Kidney (tissue), 22 donors: ENCODE measurements at places on chromosomes 7 and 10. TPM values are rescaled to one million over a fixed set of nuclear protein-coding genes. Genes with fewer than 3 reads are reported as not detected.

DNA sequence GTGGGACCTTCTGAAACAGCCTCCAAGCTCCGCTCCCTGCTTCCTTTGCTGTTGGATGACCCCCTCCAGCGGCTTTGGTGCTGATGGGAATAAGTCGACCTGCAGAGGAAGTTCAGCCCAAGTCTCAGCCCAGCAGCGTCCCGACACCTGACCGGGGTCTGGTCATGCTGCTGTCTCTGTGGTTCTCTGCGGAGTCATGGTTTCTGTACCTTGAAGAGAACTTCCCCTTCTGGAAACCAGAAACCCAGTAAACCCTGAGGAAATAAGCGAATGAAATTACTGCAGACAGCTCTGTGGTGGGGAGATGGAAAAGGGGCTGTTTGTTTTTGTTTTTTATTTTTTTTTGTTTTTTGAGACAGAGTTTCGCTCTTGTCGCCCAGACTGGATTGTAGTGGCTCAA, 18.3 kb upstream of the ZNF12 start:
- H3K4me1 ChIP-seq, result no peaks in the 10 kb centered on the region
- no peaks in the 10 kb centered on the region for H3K36me3 ChIP-seq
- no peak overlapping the region for H3K27ac ChIP-seq

DNA sequence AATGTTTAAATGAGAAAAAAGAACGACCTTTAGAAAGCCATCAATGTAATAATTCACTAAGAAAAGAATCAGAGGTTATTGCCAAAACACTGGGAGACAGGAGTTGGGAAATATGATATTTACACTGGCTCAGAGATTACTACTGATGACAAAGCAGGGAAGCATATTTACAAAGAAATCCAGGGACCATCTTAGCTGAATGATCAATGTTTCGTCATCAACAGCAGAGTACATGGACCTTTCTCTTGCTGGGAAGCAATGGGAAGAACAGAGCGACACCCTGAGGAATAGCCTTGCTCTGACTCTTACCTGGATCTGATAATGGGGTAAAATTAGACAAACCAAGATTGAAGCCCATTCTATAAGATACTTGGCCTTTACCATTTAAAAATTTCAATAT, 1293.5 kb downstream of the XPNPEP1 start:
- no peak overlapping the region for H3K4me3 ChIP-seq
- no peaks in the 10 kb centered on the region for H3K27me3 ChIP-seq
- H3K27ac ChIP-seq, result no peak overlapping the region
- DNase-seq, result no peak

DNA sequence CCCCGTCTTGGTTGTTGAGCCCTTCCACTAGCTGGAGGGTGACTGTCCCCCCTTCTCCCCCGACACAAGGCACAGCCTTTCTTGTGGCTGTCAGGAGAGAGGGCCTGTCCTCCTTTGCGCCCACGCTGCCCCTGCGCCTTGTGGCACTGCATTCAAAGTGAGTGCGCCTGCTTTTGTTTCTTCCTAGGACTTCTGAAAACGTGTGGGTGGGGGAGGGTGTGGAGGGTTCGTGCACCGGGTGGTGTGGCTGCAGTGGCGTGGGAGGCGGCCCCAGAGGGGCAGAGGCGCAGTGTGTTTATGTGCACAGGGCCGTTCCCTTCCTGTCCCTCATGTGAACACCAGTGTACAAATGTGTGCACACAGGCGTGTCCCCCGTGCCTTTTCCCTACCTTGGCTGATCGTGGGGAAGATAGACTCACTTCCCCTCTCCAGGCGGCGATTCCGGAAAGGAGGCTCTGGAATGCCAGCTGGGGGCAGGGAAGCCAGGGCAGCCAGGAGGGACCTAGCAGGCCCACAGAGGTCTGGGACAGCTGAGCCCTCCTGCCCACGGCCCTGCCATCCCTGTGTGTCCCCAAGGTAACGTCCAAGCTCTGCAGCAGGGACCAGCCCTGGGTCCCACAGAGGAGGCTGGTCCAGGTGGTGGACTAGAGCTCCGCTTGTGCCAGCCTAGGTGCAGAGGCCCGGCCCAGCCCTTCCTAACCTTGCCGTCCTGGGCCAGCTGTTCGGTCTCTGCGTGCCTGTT, 88.8 kb downstream of the LHPP start:
- no peak overlapping the region for H3K27ac ChIP-seq
- no peak overlapping the region for H3K4me3 ChIP-seq
- no peaks in the 10 kb centered on the region for H3K27me3 ChIP-seq
- H3K4me1 ChIP-seq, result no peaks in the 10 kb centered on the region

Gene LOXL4
- 15.1 TPM for total RNA-seq

- no peak for DNase-seq
- no peak overlapping the region for H3K27ac ChIP-seq
- no peak overlapping the region for H3K4me3 ChIP-seq
- H3K36me3 ChIP-seq, result no peaks in the 10 kb centered on the region
These were observed 22.2 kb downstream of the AZGP1 start for GRCh38 chr7:99953649-99954048.
